Subcutaneous adipose tissue (tissue), 4 donors: ENCODE measurements at places on chromosomes 3 and 15. TPM values are rescaled to one million over a fixed set of nuclear protein-coding genes. Genes with fewer than 3 reads are reported as not detected.

The GOLGA8S gene
- total RNA-seq = 0.44 TPM

The SNTN gene
- not detected for total RNA-seq

The CCR8 gene
- not detected for total RNA-seq

The BTLA gene
- total RNA-seq = 1.5 TPM

The RSRC1 gene
- 64.3 TPM for total RNA-seq

The EXD1 gene
- not detected for total RNA-seq

The KCNAB1 gene
- 14.2 TPM for total RNA-seq

The KBTBD13 gene
- not detected for total RNA-seq

The ARIH1 gene
- total RNA-seq = 57.3 TPM

The RARRES1 gene
- total RNA-seq = 8.7 TPM

The DAZL gene
- total RNA-seq = not detected

The ULK4 gene
- 21.1 TPM for total RNA-seq

The LMAN1L gene
- not detected for total RNA-seq

The SOX14 gene
- not detected for total RNA-seq

The GNL3 gene
- total RNA-seq = 56.8 TPM

The NTRK3 gene
- 6.6 TPM for total RNA-seq

The VWA5B2 gene
- not detected for total RNA-seq

The TSEN2 gene
- total RNA-seq = 13.2 TPM

The GP9 gene
- total RNA-seq = not detected
